ENCODE measurements at places on chromosomes 7 and 10.
A peak's percentile ranks its signal among the peaks of the same experiment; 100 is the strongest.

GRCh38 chr10:14952851-14953423 lies 959 bp downstream of the DCLRE1C start:
- DNase-seq = no peak

- DNase-seq = no peak
These were observed 75.4 kb downstream of the ANK3 start for GRCh38 chr10:60314069-60314940.

DNA sequence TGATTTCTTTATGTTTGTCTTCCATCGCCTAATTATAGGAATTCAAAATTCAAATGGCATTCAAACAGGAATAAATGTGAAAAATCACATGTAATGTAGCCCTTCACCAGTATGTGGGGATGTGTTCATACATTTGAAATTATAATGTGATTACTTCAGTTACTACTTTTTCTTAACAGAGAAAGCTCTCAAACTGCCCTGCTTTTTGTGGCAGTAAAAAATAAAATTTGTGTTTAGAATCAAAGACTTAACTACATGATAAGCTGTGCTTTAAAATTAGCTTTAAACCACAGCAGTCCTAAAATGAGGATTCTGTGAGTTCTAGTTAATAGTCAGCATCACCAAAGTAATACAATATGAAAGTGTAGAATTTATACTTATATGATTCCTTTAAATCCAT lies 7.8 kb upstream of the HERC4 start:
- no peak for DNase-seq

DNA sequence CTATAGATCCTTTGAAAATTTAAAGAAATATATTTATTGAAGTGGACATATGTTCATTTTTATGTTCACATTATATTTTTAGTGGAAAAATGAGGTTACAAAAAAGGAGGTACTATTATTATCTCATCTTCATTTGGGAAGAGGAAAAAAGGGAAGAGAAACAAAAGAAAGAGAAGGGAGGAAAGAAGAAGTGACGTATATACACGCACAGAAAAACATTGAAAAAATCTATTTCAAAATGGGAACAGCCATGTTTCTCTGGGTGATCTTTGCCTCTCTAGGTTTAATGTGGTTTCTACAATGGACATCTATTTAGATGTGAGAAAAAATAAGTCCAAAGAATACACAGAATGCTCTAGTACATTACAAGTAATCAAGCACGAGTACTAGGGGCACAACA lies 14.8 kb downstream of the ANK3 start:
- no peak for DNase-seq

GRCh38 chr7:84043661-84044191 lies 150.9 kb downstream of the SEMA3A start:
- no peak for DNase-seq

DNA sequence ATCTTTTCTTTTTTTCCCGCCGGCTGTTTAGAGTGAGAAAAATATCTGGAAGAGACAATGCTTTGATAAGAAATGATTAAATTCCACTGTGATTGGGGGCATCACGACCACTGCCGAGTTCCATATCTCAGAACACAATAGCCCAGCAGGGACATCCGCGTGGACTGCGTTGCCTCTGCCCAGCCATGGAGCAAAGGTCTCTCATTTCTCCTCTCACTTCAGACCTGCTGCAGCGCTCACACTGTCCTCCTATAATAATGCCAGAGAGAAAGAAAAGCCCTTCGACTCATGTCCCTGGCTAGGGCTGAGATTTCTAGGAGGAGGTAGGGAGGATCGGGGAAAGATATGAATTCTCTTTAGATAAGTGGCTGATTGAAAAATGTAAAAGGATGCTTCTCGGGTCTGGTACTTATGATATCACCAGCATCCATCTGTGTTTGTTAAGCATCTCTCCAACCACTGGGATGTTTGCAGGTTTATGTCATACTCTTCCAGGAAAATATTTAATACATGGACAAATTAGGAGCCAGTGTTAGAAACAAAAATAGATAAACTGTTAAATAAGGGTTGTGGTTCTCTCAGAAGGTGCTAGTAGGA lies 472.9 kb upstream of the AKR1E2 start:
- no peak for DNase-seq

- DNase-seq = no peak
These were observed 81.9 kb downstream of the NUDCD3 start for GRCh38 chr7:44408596-44408995.

DNA sequence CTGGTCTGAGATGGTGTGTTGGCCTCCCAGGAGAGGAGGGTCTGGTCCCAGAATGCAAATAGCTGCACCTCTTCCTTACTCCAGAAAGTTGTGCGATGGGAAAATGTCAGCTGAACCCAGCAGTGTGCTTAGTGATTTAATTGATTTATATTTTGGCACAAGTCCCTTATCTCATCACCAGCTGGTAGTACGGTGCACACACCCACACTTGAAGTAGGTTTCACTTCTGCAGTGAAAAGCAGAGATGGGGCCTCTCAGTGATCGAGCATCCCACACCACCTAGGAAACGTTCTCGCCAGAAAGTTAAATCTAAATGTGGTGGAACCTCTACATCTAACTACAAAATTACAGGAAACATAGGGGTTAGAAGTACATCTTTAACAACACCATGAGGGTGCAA lies 80.4 kb downstream of the UBE3C start:
- no peak for DNase-seq

GRCh38 chr7:106037489-106038176 lies 74.5 kb downstream of the SYPL1 start:
- no peak for DNase-seq

- no peak for DNase-seq
These were observed 283.5 kb upstream of the ADARB2 start for GRCh38 chr10:2020836-2021235.

- no peak for DNase-seq
These were observed 126.3 kb upstream of the CELF2 start for GRCh38 chr10:10891124-10892082.

DNA sequence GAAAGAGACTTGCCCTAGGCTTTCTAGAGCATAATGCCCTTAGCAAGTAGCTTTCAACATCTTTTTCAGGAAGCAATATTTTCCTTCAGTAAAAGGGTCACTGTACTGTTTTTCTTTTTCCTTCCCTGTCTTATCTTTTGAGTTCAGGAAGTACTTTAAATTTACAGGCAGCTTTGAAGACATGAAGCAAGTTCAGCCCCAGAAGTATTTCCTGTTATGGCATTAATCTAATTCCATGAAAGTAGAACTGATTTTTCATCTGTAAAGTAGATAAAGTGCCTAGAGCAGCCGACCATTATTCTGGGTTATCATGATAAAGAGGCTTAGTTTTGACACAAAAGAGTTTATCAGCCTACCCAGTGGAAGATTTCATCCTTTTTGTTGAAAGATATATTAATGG lies 288.2 kb downstream of the ADK start:
- DNase-seq = no peak

GRCh38 chr7:107165341-107165740 lies 3.5 kb upstream of the HBP1 start:
- no peak for DNase-seq

DNA sequence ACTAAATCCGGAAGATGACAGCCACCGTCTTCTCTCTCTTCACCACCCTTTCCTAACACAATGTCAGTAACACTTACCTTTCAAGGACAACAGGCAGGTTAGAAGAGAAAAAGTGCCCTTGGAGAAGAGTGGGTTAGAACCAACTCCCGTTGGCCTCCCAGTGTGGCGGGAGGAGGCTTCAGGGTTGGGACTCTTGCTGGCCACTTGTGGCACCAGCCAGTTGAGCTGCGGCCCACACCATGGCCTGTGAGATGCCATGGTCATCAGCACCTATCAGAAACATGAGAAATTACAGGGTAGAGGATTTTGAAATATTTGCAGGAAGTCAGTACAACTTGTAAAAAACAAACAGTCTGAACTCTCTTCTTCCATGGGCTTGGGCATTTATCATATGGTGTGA lies 93.8 kb downstream of the MKI67 start:
- no peak for DNase-seq

GRCh38 chr10:66983475-66983818 lies 57.6 kb downstream of the LRRTM3 start:
- no peak for DNase-seq

DNA sequence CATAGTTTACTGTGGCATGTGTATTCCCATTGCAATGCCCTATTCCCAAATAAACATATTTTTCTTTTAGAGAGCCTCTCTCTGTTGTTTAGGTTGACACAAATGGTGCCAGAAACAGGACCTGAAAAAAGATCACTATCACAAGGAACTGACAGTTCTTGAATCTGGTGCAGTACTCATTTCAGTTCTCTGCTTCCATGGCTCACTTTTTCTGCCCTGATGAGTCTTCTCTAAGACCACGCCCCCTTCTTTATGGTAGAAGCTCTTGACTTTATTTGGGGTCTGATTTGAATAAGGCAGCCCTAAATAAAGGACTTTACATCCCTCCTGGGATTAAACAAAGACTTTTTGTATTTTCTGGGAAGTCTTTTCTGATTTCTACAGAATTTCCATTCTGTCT lies 3.5 kb upstream of the CCDC126 start:
- DNase-seq = no peak

DNA sequence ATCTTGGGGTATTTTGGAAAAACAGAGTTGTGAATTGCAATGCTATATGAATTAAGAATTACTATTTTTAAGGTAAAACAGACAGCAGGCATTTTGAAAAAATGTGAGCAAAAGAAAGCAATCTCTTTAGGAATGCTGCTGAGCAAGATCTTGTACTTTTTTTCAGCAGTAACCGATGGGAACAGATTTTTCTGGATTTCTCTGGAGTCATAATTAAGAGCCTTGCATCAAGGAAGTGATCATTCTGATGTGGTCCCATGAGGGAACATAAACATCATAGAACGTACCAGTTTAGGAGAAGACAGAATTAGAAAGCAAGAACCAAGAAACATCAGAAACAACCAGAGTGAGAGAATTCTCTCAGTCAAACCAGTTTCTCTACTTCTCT lies 157.0 kb upstream of the AGR3 start:
- no peak for DNase-seq

GRCh38 chr7:30238721-30239441 lies 45.5 kb upstream of the ZNRF2 start:
- peak; percentile 27 for DNase-seq

DNA sequence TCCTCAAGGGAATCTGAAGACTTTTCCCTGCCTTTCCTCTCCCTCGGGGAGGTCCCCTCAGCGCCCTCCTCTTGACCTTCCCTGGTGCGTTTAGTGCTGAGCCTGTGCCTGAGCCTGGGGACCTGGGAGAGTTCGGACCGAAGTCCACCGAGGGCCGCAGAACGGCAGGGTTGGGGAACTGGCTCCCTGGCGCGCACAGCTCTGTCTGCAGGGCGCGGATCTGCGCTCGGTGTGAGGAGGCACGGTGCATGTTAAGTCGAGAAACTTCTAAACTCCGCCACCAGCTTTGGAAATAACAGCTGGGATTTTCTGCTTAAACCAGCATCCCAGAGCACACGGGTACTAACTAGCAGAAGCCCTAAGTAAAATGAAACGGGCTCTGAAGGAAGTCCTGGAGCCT lies 44.2 kb upstream of the SLC29A4 start:
- no peak for DNase-seq

- DNase-seq = no peak
These were observed 811 bp downstream of the RGS10 start for GRCh38 chr10:119541459-119542356.

GRCh38 chr10:100888957-100889356 lies 23.8 kb upstream of the SLF2 start:
- DNase-seq = no peak

DNA sequence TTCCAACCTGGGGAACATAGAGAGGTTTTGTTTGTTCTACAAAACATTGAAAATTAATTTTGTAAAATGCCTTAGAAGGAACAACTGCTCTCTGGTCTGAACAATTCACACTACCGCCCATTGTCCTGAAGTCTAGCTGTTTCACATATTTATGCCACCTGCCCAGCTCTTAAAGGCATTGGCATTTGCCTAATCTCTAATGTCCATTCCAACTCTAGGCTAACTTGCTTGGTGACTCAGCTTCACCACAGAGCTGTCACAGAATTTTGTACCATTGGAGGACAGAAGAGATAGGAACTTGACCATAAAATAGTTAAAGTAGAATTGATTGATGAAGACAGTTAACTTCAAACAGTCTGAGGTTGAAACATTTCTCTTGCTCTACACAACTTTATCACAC lies 53.5 kb upstream of the PPP1R17 start:
- DNase-seq = no peak

DNA sequence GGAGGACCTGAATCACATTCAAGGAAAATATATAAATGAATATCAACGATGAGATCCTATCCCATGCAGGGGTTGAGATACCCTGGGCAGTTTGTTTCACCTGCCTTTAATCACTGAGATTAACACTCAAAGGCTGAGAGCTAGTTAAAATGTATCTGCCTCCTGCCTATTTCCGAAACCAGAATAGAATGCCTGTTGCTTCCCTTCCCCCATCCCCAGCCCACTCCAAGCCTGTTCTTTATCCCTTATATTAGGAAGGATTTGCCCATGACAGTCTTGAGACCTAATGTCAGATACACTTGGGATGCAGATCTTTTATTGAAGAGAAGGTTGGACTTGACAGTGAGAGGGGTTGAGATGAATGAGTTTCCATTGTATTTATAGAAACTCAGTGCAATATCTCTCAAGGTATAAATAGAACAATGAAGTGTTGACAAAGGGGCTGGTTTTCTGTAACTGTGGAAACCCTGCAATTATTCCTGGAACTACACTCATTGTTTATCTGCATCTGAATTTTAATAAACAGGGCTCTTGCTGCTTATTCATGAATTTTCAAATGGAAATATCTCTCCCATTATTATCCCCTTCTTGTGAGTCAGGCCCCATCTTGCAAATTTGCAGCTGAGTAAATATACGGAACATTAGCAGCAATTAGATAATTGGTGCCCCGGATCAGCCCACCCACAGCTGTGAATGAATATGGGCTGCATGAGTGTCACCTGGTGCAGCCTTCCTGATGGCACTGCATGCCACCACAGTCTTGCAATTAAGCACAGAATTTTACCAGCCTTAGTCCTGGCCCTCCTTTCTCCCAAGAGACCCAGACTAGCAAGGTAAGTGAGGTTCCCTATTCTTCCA lies 66.7 kb downstream of the SORCS3 start:
- DNase-seq = no peak

- DNase-seq = no peak
These were observed 2.8 kb upstream of the LZTS2 start for GRCh38 chr10:100996678-100997359.

- no peak for DNase-seq
These were observed 158.6 kb upstream of the INSYN2A start for GRCh38 chr10:127354992-127355391.

- no peak for DNase-seq
These were observed 42.0 kb downstream of the ZC3HC1 start for GRCh38 chr7:130008941-130009847.

DNA sequence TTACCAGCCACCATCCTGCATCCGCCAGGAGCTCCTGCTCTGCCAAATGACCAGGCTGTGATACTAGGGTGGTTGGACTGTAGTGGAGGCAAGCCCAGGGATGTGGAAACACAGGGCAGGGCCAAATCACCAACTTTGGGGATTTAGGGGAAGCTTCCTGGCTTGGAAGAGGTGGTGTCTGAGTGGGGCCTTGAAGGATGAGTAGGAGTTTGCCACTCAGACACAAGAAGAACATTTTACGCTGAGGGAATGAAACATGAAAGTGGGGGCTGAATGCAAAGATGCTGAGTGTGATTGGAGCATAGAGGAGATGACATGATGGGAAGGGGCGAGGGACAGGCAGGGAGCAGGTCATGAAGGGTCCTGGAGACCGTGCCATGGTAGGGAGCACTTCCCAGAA lies 329.5 kb downstream of the RPS24 start:
- DNase-seq = no peak

Data from NCI-H524 (cell line).